ENCODE measurements at places on chromosomes 6 and 20.

- DNase-seq: peak; percentile 45
Measured at GRCh38 chr20:39623584-39624234, 661.6 kb downstream of the DHX35 start.

- DNase-seq: no peak
Measured at GRCh38 chr6:31740397-31741223, 805 bp downstream of the MSH5 start.

- no peak for DNase-seq
Measured at GRCh38 chr20:32514760-32515159, 70.4 kb downstream of the NOL4L start.

- no peak for DNase-seq
Measured at GRCh38 chr6:14372734-14373489, 255.3 kb downstream of the CD83 start.

- no peak for DNase-seq
Measured at GRCh38 chr6:16846399-16846778, 85.1 kb upstream of the ATXN1 start.

GRCh38 chr20:63966944-63967322 lies 2.8 kb downstream of the ZNF512B start:
- DNase-seq: no peak

GRCh38 chr6:40727271-40727670 lies 140.1 kb upstream of the LRFN2 start:
- no peak for DNase-seq

- no peak for DNase-seq
Measured at GRCh38 chr20:63062188-63063140, 55.7 kb upstream of the BHLHE23 start.

GRCh38 chr6:1372690-1373089 lies 16.7 kb upstream of the FOXF2 start:
- DNase-seq: no peak

DNA sequence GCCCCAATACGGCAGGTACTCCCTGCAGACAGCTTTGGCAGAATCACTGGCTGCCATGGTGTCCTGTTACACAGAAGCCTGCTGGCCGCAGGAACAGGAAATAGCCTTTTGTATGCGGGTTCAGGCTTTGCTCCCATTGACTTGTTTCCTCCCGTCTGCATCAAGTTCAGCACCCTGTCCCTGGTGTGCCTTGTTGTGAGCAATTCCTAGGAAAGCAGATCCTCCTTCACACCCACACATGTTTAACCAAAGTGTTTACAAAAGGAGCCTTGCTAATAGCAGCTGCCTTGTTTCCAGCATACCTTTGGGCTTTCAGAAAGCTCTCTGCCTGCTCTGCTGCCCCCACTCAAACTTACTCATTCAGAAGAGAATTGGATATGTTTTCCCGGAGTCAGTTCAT lies 127.2 kb upstream of the SUPT3H start:
- peak; percentile 97 for DNase-seq
